ENCODE measurements at places on chromosomes 11 and 22.
A peak's percentile ranks its signal among the peaks of the same experiment; 100 is the strongest.

- DNase-seq: no peak
These were observed 20.6 kb downstream of the TMPRSS6 start for GRCh38 chr22:37088750-37089408.

- DNase-seq: peak; percentile 68
These were observed 7.2 kb downstream of the KCNK7 start for GRCh38 chr11:65588199-65589054.

DNA sequence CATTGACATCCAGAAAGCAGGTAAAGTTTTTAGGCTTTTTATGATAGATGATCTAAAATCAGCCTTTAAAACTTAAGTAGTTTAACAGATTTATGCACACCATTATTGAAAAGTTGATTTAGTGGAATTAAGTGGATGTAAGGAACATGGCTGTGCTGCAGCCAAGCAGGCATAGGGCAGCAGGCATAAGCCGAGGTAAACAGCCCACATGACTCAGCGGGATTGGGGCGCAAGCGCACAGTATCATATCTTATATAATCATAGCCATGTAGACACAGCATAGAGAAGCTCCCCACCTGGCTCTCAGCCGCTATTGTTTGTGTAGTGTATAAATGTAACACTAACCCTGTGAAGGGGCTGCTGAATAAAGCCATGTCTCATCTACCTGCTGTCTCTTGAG is 157.5 kb downstream of the WNT11 start:
- DNase-seq: no peak

- DNase-seq: no peak
These were observed 25.7 kb upstream of the GAL start for GRCh38 chr11:68658661-68659060.

GRCh38 chr11:95835351-95835750 is 45.1 kb downstream of the CEP57 start:
- DNase-seq: no peak

GRCh38 chr11:2963112-2963754 is 28.9 kb downstream of the NAP1L4 start:
- no peak for DNase-seq

GRCh38 chr11:126210871-126211235 is 597 bp downstream of the RPUSD4 start:
- DNase-seq: no peak

- no peak for DNase-seq
These were observed 663 bp upstream of the BUD13 start for GRCh38 chr11:116773203-116774097.

DNA sequence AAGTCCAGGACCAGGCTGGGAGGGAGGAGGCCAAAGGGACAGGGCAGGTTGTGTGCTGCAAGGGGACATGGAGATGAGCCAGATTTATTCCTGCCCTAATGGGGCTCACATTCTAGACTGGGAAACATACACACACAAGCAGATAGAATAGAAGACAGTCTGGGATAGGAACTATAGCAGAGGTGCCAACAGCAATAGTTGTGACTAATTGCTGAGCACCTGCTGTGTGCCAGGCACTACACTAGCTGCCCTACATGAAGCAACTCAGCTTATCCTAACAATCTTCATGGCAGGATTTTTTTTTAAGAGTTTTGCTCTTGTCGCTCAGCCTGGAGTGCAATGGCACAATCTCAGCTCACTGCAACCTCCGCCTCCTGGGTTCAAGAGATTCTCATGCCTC is 11.4 kb downstream of the MOGAT2 start:
- DNase-seq: no peak

- DNase-seq: peak; percentile 49
These were observed 40.0 kb upstream of the CREB3L1 start for GRCh38 chr11:46237248-46238077.

DNA sequence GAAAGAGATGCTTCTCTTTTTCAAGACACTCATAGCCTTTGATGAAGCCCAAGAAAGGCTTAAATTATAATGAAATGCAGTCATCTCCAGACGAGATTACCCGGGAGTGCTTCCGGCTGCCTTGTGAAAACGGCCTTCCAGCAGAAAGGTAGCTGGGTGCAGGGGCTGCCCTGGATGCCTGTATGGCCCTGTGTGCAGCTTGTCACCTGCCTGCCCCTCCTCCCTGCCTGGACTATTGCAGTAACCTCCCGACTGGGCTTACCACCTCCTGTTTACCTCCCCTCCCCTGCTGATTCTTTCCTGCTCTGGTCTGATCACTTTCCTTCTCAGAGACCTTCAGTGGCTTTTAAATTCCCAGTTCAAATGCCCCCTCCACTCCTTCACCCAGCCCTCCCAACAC is 126.4 kb upstream of the SYT13 start:
- no peak for DNase-seq

DNA sequence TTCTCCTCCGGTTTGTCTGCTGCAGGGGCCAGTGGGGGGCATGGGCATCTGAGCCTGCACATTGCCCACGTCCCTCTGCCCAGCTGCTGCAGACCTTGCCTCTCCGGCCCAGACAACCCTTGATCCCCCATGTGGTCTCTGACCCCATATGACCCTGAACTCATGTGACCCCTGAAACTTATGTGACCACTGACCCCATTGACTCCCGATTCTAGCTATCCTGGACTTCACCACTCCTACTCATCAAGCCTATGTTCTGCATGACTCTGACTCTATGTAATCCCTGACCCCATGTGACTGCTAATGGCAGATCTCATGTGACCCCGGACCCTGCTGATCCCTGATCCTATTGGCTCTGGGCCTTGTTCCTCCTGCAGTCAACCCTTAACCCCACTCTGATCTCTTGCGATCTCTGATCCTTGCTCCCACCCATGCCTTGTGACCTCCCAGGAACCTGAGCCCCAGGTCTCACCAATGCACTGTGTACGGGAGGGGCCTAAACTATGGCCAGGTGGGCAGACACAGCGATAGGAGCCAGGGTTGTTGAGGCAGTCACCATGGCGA is 5.7 kb downstream of the LTBP3 start:
- DNase-seq: no peak

GRCh38 chr11:23278121-23278520 is 417.8 kb upstream of the CCDC179 start:
- no peak for DNase-seq

- DNase-seq: no peak
These were observed 42.1 kb upstream of the LARGE1 start for GRCh38 chr22:33962409-33962808.

- no peak for DNase-seq
These were observed 1.0 kb downstream of the POU2AF3 start for GRCh38 chr11:111299101-111300026.

DNA sequence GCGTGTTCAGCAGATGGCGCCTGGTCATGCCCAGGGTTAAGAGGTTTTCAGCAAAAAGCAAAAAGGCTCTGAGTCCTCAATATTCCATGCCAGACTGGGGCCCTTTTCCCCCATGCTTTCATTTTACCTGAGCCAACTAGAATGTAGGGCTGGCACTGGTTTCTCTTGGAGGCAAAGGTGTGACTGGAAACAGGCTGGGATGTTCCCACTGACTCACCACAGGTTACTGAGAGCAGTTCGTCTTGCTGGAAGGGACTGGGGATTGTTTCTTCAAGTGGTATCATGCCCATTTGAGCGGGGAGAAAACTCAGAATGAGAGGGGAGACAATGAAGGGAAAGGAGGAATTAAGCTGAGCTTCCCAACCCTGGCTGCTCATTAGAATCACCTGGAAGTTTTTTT is 243.9 kb downstream of the TENM4 start:
- no peak for DNase-seq

- no peak for DNase-seq
These were observed 46.4 kb downstream of the MCM5 start for GRCh38 chr22:35446365-35446764.

DNA sequence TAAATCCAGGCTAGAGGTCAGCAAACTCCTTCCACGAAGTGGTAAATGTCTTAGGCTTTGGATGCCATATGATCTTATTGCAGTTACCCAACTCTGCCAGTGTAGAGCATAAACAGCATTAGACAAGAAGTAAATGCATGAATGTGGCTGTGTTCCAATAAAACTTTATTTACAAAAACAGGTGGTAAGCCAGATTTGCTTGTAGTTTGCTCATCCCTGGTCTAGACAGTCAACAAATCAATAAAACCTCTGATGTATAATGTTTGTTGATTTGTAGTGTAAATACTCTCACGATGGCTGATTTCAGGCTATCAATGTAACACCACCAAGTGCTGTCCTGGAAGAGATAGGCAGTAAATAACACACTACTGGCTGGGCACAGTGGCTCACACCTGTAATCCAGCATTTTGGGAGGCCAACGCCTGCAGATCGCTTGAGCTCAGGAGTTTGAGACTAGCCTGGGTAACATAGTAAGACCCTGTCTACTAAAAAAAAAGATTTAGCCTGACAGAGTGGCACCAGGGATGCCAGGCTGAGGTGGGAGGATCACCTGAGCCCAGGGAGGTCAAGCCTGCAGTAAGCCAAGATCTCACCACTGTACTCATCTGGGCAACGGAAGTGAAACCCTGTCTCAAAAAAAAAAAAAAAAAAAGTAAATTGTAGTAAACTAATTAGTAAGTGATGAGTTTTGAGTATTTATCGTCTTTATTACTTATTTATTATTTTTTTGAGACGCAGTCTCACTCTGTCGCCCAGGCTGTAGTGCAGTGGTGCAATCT is 6.9 kb upstream of the CATSPER1 start:
- DNase-seq: no peak

DNA sequence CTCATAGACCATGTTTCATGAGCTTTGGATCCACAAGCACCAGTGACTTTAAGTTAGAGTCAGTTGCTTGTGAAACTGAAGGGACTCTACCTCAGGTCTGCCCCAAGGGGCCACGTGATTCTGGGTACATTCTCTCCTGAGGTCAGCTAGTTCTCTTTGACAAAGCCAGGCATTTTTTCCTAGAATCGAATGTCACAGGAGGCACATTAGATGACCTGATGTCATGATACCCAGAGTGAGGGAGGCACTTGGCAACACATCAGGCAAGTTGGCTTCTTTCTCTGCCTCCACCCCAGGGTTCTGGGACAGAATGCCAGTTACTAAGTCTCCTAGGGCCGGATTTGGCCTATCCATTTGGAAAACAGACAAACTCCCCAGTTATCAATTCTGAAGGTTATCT is 93.0 kb downstream of the APIP start:
- DNase-seq: no peak

DNA sequence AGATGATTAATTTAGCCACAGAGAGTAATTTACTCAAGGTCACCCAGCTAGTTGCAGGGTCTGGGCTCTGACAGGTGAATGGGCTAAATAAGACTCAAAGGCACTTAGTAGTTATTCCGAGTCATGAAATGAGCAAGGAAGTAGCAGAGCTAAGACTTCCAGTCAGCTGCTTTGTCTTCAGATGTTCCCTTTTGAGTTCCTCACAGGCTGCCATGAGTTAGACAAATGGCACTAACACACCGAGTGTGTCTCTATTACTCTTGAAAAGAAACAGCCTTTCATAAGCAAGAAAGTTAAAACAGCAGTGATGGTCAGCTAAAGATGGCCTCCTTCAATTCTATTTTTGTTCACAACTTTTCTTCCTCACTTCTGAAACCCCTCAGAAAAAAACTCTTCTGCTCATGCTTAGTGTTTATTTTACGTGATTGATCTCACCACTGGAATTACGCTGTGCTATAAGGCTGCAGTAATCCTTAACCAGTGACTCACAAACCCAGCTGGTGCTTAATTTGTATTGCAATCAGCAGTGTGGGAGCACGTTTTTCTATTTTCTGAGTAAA is 389.1 kb downstream of the AASDHPPT start:
- no peak for DNase-seq

- DNase-seq: no peak
These were observed 107.7 kb upstream of the POU2AF2 start for GRCh38 chr11:111137846-111138245.

DNA sequence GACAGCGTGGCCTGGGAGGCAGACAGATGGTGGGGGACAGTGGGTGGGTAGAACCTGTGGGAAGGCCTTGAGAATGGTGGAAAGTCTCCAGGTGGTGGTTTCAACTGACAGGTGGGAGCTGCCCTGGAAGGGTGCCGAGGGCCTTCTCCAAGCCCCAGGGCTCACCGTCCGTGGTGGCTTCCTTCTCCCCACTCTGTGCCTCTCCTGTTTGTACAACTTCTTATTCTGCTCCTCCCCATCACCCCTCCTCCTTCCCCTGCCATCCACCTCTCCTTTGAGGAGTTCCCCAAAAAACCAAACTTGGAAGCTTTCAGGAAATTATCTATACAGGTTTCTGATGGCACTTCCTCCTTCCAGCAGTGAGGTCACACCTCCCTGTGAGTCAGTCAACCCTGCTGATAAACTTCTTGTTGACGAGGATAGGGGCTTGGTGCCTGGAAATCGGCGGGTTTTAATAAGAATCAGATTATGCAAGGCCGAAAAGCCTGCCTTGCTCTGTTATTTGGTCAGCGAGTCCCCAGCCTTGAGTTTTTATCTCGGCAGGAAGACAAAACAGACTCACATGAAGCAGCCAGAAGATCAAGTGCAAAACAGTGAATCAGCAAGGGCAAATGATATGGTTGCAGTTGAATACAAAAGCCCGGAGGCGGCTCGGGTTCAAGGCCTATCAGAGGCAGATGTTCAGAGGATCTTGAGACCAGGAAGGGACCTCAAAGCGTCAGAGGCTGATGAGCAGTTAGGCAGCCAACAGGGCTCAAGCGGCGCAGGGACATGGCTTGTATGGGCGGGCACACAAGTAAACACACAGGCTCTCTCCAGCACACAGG is 9.5 kb upstream of the ST3GAL4 start:
- no peak for DNase-seq

GRCh38 chr11:68043349-68044144 is 4.7 kb downstream of the TCIRG1 start:
- no peak for DNase-seq

DNA sequence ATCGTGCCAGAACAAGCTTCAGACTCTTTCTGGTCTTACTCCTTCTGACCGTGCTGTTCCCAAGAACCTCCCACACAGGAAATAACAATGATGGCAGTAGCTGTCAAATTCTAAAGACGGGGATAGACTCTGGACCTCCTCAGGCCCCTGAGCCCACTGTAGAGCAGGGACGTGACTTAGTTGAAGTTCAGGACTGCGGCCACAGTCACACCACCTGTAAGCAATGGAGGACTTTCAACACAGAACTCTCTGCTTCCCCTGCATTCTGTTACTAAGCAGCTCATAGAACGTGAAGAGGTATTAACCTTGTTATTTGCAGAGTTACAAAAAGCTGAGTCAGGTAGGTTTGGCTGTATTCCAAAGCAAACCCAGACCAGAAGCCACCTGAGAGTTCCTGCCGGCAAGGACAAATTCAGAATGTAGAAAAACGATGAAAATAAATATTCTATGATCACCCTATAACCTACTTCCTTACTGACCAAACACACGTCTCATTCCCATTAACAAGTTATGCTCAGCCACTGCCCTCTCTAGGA is 12.7 kb downstream of the TMEM45B start:
- no peak for DNase-seq

- no peak for DNase-seq
These were observed 77.7 kb downstream of the NAT10 start for GRCh38 chr11:34182921-34183685.

GRCh38 chr11:96798445-96798844 is 408.6 kb downstream of the JRKL start:
- no peak for DNase-seq

DNA sequence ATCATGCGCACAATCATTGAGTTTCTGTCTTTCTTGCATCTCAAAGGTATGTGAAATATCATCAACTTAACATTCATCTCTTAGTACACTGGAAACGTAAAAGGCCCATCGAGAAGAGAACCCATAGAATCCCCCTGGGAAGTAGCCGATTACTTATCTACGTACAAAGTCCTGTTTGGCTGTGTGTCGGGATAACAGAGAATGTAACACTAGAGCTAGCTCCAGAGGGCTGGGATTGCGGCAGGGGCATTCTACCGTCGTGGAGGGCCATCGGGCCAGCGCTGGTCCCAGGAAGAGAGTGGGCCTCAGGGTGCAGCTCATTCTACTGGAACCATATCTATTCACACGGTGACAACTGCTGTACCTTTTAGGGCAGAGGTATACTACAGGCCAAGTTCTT is 4.5 kb downstream of the GAL start:
- DNase-seq: no peak

Measured in stimulated activated CD4-positive, alpha-beta T cell treated with anti-CD3 and anti-CD28 coated beads, Interleukin-4, amount 100 ng/mL, for 48 hours (primary cell).